ENCODE measurements at places on chromosomes 12 and 14.

GRCh38 chr12:113792450-113792849, 173.7 kb downstream of the RBM19 start:
- no peak for DNase-seq

DNA sequence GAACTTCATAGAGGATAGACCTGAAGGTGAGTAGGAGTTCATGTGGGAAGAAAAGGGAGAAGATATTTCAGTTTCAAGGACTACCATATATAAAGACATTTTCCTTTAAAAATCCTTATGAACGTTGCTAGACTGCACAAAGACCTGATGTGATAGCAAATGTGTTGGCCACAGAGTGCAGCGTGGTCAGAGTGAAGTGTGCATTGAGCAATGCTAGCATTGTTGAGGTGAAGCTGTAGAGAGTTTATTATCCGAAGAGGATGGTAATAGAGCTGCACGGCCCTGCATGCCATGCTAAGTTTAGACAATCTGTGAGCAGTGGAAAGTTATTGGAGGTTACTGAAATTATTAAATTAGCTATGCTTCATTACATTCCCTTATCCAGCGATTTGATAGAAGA, 413.0 kb downstream of the CCDC91 start:
- no peak for DNase-seq

DNA sequence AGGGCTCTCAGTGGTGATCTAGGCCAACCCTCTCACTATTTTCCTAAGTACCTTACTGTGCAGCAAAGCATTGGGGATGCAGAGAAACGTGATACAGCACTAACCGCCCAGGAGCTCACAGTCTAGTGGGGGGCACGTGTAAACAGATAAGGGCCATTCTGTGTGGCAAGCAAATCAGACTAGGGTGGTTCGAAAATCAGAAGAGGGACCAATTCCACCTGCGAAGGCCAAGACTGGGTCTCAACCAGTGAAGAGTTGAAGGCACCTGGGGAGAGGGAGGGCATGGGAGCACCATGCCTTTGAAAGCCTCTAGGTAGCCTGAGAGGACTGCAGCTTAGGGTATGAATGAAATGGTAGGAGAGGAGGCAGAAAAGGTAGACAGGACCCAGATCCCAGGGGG, 2.2 kb downstream of the PITPNM2 start:
- no peak for DNase-seq

GRCh38 chr12:30548203-30548602, 147.5 kb downstream of the IPO8 start:
- DNase-seq = no peak

DNA sequence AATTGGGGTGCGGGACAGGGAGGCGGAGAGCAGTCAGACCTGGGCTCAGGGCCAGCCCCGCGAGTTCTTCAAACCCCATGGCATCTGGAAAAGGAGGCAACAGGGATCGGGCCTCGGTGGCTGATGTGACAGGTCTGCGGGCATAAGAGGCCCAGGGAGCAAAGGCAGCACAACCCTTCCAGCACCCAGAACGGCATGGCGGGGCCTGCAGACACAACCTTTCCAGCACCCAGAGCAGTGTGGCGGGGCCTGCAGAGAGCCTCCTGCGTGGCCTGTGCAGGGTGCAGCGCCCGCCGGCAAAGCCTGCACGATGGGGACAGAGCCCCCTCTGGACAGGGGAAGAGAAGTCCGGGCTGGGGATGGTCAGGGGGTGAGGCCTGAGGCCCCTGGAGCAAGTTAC, 26.2 kb upstream of the TRAF3 start:
- DNase-seq = no peak

DNA sequence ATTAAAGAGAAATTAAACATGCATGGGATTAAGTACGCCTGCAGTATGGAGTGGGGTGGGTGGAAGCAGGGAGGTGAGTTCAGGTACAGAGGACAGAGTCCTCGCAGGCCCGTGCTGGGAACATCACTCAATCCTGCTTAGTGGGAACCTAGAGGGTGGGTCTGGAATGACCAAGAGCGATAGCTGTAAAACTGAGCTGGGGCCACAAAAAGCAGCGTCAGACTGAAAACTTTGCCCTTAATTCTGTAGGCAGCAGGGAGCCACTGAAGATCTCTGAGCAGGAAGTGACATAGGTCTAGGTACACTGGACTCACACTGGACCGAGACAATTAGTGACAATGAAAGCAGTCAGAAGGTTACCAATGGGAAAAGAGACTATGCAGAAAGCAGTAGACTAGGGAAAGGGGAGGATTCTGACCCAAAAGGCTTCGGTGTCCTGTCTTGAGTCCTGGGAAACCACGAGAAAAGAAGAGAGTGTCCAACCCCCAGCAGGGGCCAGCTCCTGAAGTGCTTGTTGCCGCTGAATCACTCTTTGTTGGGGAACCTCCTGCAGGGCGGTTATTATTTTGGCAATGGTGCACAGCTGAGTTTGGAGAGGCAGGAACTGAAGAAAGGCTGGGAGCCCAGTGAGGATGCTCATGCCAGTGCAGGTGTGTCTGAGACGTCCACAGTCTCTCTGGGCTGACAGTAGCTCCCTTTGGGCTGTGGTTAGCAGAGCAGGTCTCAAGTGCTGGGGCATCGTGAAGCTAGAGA, 97.4 kb downstream of the PLXNC1 start:
- DNase-seq = no peak

DNA sequence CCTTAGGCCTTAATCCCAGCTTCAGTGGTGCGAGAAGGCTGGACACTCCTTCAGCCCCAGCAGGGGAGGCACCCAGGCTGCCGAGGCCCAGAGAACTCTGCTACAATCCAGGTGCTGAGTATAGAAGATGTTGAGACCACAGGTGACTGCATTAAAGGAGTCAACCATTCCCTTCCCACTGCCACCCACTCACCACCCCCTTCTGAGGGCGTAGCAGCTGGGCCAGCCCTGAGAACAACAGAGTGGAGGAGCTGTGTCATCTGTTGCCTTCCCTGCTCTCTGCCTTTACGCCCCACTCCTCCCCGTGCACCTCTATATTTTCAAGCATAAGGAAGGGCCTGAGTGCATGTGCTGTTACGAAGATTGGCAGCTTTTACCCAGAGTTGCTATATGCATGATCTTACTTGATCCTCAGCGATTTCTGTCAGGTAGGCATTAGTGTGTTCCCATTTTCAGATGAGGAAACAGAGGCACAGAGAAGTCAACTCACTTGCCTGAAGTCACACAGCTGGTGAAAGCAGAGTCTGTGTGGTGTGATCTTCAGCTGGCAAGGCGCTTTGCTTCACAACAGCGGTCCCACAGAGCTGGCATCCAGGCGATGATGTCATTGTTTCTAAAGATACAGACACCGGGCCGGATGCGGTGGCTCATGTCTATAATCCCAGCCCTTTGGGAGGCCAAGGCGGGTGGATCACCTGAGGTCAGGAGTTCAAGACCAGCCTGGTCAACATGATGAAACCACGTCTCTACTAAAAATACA, 46.7 kb downstream of the RIN3 start:
- DNase-seq = no peak

- no peak for DNase-seq
These were observed 52.9 kb downstream of the PHLDA1 start for GRCh38 chr12:75978677-75979076.

GRCh38 chr14:91714805-91715204, 17.1 kb downstream of the CATSPERB start:
- no peak for DNase-seq

- no peak for DNase-seq
These were observed 72.7 kb upstream of the TSPAN8 start for GRCh38 chr12:71230542-71230941.

DNA sequence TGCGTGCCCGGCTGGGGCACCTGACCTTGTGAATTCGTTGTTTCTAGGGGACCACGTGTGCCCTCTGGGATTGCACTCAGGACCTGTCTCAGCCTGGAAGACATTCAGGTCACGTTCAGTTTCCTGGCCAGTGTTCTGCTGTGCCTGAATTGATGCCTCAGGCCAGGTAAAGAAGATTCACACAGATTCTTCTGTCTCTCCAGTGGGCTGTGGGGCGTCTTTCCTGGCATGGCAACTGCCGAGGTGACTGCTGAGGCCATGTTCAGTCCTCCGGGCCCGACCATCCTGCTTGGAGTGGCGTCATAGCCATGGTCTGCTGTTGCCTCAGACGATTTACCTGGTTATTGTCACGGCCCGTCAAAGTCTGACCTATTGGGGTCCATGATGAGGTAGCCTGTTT, 13.5 kb downstream of the ZNF605 start:
- no peak for DNase-seq

GRCh38 chr12:104910196-104910840, 47.8 kb downstream of the SLC41A2 start:
- no peak for DNase-seq

- peak; percentile 28 for DNase-seq
These were observed 2.7 kb upstream of the KLC1 start for GRCh38 chr14:103626146-103626850.

DNA sequence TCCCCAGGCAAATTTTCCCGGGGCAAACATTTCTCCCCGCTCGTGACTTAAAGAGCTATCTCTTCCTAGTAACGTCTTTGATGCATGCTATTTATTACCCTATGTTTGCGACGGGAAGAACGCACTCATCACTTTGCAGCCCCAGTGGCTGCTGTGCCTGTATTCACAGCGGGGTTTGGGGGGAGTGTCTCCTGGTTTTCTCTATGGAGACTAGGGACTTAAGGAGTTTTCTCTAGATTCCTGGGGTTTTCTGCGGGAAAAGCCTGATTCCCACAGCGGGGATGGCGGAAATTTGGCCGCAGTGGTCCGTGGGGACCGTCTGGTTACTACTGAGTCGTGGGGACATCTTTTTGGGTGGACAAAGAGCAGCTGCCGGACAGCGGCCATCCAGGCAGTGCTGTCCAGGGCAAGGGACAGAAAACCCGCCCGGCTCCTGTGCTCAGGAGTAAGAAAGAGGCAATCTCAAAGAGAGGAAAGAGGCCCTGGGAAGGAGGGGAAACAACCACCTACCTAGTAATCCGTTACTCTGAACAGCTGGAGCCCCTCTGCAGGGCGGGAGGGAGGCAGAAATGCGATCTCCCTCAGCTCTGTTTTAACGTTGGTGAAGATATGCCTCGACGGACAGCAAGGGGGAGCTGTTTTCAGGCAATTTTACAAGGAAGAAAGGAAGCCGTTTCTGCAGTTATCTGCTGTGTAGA, 771 bp upstream of the AVPR1A start:
- DNase-seq = peak; percentile 47

GRCh38 chr14:93114068-93114710, 1.5 kb downstream of the ITPK1 start:
- DNase-seq = no peak

GRCh38 chr12:56718636-56719035, 6.5 kb downstream of the NACA start:
- no peak for DNase-seq

- DNase-seq = no peak
These were observed 6.9 kb upstream of the CMKLR1 start for GRCh38 chr12:108345716-108346633.

- DNase-seq = no peak
These were observed 5.5 kb upstream of the SLC24A4 start for GRCh38 chr14:92317511-92317910.

- no peak for DNase-seq
These were observed 2.1 kb downstream of the GNPTAB start for GRCh38 chr12:101828463-101829196.

DNA sequence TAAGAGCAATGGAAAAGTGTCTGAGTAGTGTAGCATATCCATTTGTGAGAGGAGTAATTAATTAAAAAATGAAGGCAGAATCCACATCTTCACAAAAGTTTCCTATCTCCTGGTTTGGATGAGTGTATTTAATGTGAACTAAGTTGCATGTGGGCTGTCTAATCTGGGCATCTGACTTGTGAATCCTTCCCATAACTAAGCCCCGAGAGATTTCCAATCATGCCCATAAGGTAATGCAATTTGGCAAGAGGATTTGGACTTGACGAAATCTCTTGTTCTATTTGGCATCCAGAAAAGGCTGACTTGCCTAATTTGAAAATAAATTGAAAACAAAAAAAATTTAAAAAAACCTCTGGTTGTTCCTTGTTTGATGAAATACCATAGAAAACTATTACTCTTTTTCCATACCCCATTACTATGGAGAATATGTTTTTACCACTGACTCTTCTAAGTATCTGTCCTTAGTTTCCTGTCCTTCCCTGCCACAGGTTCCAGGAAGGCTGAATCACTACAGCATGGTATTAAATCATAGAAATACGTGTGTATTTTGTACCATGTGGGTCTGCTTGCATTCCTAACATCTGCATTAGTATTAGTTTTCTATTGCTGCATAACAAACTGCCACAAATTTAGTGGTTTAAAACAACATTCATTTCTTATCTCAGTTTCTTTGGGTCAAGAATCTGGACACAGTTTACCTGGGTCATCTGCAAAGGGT, 48.4 kb downstream of the ETV6 start:
- DNase-seq = no peak

DNA sequence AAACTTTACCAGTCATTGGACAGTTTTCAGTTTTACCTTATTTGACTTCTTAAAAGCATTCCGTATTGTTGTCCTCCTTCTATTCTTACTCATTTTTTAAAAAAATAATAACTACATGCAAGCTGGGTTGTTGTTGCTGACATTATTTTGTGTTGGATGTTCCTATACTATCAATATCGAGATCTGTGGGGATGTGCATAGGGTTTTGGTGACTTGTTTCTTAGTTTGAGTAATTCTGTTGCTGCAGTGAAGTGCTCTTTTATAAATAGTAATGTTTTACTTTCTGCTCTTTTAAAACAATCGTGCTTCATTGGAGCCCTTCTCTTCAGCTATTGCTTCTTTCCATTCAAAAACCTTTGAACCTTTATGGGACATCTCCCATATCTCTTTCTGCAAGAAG, 79.4 kb downstream of the METTL25 start:
- DNase-seq = no peak

GRCh38 chr12:57838594-57839302, 7.8 kb downstream of the CTDSP2 start:
- no peak for DNase-seq

GRCh38 chr12:5184186-5184585, 140.5 kb downstream of the KCNA5 start:
- DNase-seq = no peak

DNA sequence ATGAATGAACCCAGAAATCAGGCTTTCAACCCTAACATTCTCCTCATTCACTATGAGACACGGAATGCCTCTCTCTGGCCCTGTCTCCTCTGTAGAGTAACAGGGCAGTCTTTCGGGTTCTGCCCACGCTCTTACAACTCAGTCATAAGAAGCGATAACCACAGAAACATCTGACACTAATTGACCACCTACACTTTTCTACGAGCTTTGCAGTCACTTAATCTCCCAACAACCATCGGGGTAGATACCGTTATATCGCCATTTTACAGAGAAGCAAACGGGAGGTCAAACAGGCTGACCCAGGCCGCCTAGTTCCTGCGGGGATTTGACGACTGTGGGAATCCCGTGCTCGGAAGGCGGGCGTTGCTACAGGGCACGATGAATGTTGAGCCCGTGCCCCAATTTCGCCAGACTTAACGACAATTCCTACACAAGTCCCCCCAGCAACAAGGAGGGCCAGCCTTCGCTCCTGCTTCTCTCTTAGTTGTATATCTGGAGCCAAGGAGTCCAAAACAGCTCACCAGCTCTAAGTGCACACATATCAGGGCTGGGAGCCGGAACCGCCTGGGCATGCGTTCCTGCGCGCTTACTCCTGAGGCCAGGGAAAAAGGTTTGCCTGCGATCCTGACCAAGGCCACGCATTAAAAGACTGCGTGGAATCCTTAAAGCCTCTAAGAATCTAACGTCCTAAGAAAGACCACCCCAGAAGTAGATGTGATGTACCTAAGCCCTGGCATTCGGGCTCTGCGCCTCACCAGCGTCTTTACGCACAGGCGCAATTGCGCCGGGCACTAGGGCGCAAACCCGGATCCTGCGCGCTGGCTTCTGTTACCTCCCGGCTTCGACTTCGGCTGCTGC, 38.7 kb upstream of the TBX5 start:
- DNase-seq = no peak
